ENCODE measurements at places on chromosomes 2 and 18. TPM values are rescaled to one million over a fixed set of nuclear protein-coding genes. Genes with fewer than 3 reads are reported as not detected.
A peak's percentile ranks its signal among the peaks of the same experiment; 100 is the strongest.

DNA sequence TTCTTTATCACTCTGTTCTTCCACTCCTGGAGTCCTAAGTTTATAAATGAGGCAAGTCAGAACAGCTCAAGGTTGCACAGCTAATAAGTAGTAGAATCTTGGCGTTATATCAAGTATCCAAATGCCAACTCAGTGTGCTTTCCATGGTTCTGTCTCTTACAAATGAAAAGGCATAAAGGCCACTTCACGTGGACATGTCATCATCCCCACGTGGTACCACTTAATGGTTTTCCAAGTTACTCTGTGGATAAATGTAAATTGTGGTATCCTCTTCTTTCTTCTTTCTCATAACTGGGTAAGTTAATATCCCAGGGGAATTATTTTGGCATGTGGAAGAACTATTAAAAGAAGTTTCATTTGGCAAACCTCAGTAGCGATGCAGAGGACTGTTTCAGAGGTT is 131.5 kb upstream of the L3MBTL4 start:
- H3K36me3 ChIP-seq = peaks cover 22% of the 10 kb centered on the region
- H3K27ac ChIP-seq = no peak overlapping the region
- no peak for DNase-seq

Gene ARHGAP15
- 0.38 TPM for total RNA-seq

- H3K27me3 ChIP-seq = peaks cover 3% of the 10 kb centered on the region
- no peak overlapping the region for H3K4me3 ChIP-seq
- H3K27ac ChIP-seq = no peak overlapping the region
- DNase-seq = no peak
Observed at GRCh38 chr18:13589943-13590342, 136.4 kb downstream of the FAM210A start.

Gene ALK
- 0.09 TPM for total RNA-seq

DNA sequence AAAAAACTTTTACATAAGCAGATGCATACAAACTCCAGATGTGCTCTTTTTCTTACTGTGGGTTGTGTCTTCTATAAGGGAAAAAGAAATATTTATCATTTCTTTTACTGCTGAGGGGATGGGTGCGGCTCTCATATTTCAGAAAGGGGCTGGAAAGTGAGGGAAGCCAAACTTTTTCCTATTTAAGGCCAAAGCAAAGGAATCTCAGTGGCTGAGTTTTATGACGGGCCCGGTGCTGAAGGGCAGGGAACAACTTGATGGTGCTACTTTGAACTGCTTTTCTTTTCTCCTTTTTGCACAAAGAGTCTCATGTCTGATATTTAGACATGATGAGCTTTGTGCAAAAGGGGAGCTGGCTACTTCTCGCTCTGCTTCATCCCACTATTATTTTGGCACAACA is at the start of gene COL3A1:
Gene COL3A1, plus strand, starts transcription at position 210 of the 400 bp plus-strand sequence. Its CDS starts 117 bp downstream, at position 327.
- H3K36me3 ChIP-seq = peaks cover 6% of the 10 kb centered on the region
- peak within 1 kb of the TSS; percentile 93 for H3K4me3 ChIP-seq
- peaks cover 47% of the 10 kb centered on the region for H3K4me1 ChIP-seq

GRCh38 chr2:163779970-163780597 is 44.3 kb upstream of the FIGN start:
- H3K27me3 ChIP-seq = no peaks in the 10 kb centered on the region
- H3K27ac ChIP-seq = no peak overlapping the region
- no peak for DNase-seq
- no peak overlapping the region for H3K4me3 ChIP-seq
- H3K36me3 ChIP-seq = no peaks in the 10 kb centered on the region

GRCh38 chr2:181814057-181814491 is 77.5 kb upstream of the ITPRID2 start:
- DNase-seq = no peak
- no peaks in the 10 kb centered on the region for H3K27me3 ChIP-seq
- H3K4me3 ChIP-seq = no peak overlapping the region
- H3K27ac ChIP-seq = peak overlapping the region; percentile 47
- peaks cover 69% of the 10 kb centered on the region for H3K4me1 ChIP-seq

- no peak overlapping the region for H3K27ac ChIP-seq
- H3K4me3 ChIP-seq = no peak overlapping the region
- DNase-seq = no peak
- no peaks in the 10 kb centered on the region for H3K27me3 ChIP-seq
Observed at GRCh38 chr2:108921096-108922030, 67.7 kb downstream of the EDAR start.

Gene PCARE
- 0.22 TPM for total RNA-seq

Gene LCT
- not detected for total RNA-seq

All from mesothelial cell of epicardium (in vitro differentiated cells).